Left lung (tissue), 14 donors: ENCODE measurements at places on chromosomes 6 and 20.

DNA sequence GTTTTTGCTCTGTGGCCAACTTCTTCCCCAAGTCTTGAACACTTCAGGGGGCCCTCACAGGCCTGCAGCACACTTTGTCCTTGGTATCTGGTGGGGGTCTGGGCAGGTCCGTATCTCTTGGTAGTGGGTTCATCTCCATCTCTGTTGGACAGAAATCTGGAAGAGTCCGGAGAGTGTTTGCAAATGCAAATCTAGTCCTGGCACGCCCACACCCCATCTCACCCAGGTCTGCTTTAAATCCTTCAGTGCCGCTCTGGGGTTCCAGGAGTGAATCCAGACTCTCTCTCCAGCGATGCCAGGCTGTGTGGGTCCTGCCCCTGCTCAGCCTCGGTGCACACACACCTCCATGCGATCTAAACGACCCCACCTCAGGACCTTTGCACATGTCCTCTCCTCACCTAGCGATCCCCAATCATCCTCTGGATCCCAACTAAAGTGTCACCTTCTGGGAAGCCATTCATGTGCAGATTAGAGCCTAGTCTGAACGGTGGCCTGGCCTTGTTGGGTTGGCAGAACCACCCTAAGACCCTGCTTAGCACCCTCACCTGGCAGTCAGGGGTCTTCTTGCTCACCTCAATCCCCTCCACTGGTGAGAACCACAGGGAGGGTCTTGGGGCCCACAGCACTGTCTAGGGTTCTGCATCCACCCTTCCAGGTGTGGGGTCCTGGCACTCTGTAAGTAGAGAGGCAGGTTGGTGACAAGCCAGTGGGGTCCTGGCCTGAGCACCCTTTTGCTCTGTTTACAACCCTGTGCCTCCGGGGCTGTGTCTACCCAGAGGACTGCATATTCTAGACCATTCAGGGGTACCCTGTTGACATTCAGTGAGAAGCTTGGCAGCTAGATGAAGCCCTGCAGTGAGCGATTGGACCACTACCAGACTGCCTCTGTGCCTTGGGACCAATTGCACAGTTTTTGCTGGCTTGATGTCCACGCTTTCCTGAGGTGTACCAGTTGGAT, 100.8 kb downstream of the SYCP2 start:
- no peak for DNase-seq

DNA sequence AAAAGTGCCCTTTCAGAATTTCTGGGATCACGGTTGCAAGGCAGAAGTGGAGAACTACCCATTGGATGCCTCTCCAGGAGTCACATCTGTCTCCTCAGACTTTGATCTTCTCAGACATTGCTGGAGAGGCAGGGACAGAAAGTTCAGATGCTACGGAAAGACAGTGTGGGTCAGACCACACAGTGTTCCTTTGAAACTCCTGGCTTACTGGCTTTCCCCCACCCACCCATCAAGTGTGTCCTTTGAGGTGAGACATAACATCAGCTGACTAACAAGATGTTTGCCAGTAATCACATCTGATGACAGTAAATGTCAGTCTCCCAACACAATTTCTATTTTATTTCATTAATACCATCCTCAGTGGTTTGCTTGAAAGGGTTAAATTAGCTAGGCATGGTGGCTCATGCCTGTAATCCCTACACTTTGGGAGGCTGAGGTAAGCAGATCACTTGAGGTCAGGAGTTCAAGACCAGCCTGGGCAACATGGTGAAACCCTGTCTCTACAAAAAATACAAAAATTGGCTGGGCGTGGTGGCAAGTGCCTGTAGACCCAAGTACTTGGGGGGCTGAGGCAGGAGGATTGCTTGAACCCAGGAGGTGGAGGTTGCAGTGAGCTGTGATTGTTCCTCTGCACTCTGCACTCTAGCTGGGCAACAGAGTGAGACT, 67.2 kb upstream of the SNX9 start:
- DNase-seq: no peak

- DNase-seq: no peak
Measured at GRCh38 chr20:11726026-11726425, 191.7 kb upstream of the BTBD3 start.

DNA sequence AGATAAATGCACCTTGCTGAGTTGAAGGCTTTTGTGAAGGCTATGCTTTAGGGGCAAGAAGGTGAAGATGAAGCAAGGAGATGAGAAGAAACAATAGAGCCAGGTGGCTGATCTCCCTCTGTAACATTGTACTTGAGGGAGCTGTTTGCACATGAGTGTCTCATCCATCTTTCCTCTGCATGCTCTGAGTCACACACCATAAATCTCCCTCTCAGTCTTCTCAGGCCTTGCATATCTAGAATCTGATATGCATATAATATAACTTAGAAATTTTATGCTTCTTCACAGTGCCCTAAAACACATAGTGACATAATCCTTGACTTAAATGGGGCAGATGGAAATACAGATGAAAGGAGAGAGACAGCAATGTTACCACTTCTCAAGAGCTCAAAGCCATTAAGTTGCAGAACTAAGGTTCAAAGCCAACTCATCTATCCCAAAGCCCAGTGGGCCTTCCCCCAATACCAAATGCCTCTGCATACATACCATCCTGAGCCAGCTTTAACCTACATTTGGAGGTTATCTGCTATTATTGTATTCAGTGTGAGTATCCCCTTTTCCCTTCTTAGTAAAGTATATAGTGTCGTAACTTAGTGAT, 62.4 kb upstream of the STXBP5 start:
- no peak for DNase-seq

DNA sequence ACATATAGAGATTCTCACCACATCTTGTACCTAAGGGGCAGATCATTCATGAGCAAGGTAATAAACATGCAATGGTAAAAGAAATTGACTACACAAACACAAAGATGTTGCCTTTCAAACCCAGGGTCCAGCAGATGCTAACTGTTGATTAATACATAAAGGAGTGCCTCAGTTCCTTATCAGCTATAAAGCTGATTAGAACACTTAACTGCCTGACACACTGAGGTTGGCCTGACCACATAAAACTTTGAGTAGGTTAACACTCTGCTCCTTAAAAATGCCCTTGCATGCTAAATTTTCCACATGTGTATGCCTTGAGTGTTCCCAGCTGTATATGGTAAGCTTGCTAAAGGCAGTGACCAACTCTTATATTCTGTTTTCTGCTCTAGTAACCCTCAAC, 14.9 kb downstream of the CRISP2 start:
- DNase-seq: no peak

DNA sequence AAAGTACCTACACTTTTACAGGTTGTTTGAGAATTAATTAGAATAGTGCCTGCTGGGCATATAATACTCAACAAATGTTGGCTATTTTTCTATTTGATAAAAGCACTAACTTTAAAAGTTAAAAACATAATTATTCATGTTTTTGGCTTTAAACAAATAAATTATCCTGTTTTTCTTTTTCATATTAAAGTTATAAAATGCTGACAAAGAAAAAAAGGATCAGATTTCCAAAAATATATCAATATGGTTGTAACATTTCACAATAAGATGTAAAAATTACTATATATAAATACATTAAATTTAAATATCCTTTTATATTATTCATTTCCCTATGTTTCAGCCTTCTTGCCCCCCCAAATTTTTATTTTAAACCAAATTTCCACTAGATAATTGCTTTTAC, 312.0 kb downstream of the RNGTT start:
- no peak for DNase-seq

DNA sequence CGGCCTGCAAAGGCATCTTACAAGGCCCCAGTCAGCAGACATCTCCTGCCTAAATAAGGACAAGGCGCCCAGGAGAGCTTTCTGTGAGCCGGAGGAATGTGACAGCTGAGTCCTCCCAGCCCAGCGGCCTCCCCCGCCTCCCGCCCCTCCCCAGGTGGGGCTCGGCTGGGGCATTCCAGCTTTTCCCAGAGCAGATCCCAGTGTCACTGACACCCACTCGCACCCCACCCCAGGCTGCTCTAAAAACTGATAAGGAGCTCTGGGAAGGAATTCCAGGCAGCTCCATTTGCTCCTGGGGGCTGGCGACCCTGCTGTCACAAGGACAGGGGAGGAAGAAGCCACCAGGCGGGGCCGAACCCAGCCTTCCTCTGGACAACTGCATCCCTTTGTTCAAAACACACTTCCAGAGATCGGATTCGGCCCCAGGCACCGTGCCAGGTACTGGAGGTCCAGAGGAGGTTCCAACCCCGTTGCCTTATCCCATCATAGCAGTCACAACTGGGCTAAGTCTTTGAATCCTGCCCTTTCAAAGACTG, 49.7 kb downstream of the JPH2 start:
- no peak for DNase-seq

GRCh38 chr20:50446351-50447101, 63.7 kb upstream of the PTPN1 start:
- DNase-seq: no peak

- DNase-seq: no peak
Measured at GRCh38 chr6:6818078-6818639, 229.6 kb downstream of the LY86 start.

DNA sequence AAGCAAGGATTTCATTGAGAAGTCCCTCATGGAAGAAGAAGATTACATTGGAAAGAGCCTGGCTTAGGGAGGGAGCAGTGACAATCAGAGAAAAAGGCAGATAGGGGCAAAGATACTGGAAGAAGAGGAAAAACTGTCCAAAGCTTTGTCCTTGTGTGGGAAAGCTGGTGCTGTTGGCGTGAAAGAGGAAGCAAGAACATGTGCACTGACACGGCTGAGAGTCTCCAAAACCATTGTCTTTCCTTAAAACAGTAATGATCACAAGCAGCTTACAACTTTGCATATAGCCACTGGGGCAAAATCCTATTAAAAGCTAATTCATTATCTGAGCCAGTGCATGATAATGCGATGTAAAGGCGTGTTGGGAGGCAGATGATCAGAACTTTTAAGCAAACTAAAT, 85.1 kb upstream of the ESR1 start:
- no peak for DNase-seq

DNA sequence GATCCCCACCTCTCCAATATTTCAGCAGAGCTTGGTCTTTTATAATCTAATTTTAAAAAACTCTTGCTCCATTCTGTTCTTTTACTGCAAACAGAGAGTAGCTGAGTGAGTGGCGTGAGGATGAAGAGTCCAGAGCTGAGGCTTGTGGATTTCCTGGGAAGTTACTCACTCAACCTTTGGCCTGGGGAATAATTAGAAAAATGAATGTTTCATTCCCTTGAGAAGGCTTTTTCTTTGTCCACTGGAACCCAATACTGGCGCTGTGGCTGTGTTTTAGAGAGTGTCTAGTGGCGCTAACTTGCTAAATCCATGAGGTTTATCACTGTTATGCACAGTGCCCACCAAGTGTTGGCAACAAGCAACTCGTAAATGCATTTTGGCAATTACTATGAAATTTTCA, 251.5 kb downstream of the HIVEP2 start:
- no peak for DNase-seq

GRCh38 chr6:96611342-96611991, 48.5 kb downstream of the FHL5 start:
- no peak for DNase-seq

GRCh38 chr20:58718729-58719128, 26.1 kb downstream of the NPEPL1 start:
- DNase-seq: no peak

DNA sequence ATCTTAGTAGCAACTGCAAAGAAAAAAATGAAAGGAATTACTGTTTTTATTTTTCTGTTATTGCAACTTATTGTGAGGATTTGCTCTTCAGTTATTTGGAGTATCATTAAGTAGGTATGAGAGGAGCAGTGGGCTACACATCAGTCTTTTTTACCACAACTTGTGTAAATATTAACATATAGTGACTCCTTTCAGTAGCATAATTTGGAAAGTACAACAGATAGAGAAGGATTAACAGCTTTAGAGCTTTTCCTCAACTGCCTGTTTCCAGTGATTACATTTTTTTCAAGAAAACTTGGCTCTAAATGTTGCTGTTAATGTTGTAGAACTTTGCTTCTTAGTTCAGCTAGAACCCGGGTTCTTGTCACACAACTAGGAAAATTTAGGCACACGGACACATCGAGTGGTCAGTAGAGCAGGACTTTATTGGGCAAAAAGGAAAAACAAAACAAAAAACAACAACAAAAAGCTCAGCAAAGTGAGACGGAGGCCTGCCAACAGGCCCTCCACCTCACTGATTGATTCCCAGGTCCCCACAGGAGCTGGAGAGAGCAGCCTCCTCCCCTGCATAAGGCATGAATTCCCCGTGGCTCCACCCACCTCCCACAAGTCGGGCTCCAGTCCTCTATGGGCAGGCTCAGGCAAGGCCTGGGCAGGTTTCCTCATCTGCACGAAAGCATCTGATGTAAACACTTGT, 75.1 kb downstream of the ADGRG6 start:
- DNase-seq: peak; percentile 19

GRCh38 chr20:46622165-46622564, 29.1 kb downstream of the SLC13A3 start:
- no peak for DNase-seq

GRCh38 chr6:8872589-8872988, 437.2 kb upstream of the SLC35B3 start:
- DNase-seq: no peak

- DNase-seq: no peak
Measured at GRCh38 chr6:50661636-50662035, 51.7 kb upstream of the TFAP2D start.

DNA sequence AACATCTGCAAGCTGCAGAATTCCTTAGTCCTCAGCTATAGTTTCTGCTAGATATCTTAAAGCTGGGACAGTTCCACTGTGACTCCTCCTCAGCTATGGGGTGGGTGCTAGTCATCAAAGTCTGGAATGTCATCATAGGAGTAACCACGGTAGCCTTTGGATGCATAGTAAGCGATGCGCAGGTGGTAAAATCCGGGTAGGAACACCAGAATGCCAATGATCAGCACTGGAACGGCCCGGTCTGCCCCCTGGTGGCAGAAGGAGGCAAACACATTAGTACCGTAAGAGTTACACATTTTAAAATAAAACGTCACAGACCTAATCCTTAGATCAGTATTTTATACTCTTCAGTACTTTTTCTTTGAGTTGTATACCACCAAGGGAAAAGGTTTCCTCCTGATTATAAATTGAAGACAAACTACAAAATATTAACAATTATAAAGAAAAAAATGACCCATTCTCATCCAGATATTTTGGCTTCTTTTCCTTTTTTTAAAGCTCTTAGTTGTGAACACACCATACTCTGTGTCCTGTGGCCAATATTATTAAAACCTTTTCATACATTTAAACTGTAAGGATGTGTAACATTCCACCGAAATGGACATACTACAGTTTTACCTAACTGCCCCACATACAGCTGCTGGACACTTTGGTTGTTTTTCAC, 18.9 kb downstream of the PCNA start:
- DNase-seq: peak; percentile 33

DNA sequence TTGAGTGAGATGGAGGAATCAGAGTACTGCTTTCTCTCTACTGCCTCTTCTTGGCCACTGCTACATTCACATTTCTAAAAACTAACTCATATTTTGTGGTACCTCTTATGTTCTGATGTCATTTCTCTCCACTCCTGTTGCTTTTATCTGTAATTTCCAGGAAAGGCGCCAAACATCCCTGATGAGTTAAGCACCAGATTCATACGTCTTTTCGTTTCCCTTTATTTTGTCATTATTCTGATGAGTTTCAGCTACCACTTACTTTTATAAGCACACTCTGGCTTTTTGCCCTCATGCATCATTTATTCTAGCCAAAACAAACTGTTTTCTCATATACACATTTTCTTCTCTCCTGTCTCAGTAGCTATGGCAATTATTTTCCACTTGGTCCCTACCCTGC, 680.0 kb downstream of the RNF144B start:
- DNase-seq: no peak
